ENCODE measurements at places on chromosomes 1 and 21.

DNA sequence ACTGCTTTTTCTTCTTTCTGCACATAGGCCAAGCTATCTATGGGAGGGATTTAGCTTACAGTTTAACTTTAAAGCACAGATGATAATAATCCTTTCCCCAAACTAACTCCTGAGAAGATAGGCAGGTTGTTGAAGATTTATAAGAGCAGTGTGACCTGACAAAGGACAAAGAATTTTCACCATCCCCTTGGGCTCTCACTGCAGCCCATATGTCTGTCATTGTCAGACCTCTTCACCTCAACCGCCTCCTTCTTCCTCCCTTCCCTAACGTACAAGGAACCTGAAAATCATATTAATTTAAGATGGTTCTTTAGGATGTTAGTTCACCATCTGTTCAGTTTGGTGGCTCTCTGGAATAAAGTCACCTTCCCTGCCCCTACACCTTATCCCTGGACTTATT lies 5.0 kb downstream of the RNU1-2 start:
- DNase-seq = no peak

DNA sequence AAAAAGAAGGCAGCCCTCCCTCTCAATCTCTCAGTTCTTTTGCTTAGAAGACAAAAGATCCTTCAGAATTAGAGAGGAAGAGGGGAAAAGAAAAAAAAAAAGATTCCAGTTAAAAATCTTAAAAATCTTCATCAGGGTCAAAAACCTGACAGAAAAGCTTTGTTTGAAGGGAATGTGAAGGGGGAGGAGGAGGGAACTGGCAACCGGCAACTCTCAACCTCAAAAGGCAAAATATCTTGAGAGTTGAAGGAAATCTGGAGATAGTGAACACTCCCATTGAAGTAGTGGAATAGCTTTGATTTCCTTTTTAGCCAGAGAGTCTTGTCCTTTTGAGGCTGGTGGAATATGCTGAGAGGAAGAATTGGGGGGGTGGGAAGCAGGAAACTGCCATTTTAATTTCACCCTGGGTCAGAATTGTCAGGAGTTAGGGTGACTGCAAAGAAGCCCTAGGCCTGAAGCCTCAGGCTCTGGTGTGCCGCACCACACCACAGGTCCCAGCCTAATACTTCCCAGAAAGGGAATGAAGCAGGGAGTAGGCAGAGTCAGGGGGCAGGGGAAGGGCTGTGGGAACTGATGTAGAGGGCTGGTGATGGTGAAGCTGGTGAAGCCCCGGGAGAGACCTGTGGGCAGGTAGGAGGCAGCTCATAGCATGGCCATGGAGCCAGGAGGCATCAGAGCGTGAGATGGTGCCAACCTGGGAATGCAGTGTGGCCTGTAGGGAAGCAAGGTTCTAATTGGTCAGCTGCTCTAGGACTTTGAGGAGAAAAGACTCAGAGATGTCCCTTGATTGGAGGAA lies 24.6 kb downstream of the KIRREL1 start:
- peak; percentile 37 for DNase-seq

GRCh38 chr1:8274352-8274751 lies 43.6 kb upstream of the SLC45A1 start:
- DNase-seq = no peak

DNA sequence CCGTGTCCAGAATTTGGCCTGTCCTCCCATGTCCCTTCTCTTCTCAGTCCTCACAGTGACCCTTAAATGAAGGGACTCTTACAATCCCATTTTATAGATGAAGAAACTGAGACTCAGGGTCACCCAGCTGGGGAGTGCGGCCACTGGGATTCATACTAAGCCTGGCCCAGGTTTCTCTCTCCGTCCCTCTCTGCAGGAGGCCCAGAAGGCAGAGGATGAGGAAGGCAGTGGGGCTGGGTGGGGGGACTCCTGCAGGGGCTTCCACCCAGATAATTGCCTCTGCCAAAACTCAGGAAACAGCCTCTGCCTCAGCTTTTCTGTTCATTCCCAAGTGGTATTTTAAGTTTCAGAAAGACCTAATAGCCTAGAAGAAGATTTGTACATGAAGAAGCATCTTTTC lies 299.8 kb downstream of the MATN1 start:
- DNase-seq = no peak

GRCh38 chr21:33121715-33122475 lies 52.0 kb downstream of the OLIG1 start:
- peak; percentile 9 for DNase-seq

- DNase-seq = no peak
These were observed 6.2 kb downstream of the C1orf210 start for GRCh38 chr1:43279161-43279560.

- no peak for DNase-seq
These were observed 1.2 kb upstream of the ZNF124 start for GRCh38 chr1:247172996-247173395.

DNA sequence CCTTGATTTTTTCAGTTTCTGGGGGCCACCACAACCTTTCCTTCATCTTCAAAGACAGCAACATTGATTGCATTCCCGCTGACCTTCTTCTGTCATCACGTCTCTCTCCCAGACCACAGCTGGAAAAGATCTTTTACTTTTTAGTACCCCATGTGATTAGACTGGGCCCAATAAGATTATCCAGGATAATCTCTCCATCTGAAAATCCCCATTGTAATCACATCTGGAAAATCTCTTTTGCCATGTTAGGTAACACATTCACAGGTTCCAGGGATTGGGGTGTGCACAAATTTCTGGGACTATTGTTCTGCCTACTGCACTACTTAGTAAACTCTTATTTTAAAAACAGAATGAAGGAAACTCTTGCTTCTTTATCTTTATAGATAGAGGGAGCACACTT lies 47.1 kb upstream of the INSL5 start:
- DNase-seq = no peak

DNA sequence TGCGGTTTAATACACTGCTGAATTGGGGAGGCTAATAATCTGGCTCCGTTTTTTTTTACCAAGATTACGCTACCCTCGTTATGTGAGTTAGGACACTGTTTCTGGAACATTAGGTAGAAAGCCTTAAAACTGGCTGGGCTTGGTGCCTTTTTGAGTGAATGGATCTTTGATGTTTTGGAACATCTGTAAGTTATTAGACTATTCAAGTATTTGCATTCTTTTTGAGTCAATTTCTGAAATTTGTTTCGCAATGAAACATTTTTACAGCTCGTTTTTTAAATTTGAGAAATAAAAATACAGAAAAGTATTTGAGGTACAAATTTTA lies 106.9 kb downstream of the LTN1 start:
- peak; percentile 94 for DNase-seq

GRCh38 chr21:32099812-32100416 lies 178.9 kb downstream of the MIS18A start:
- DNase-seq = no peak

Measured in AG10803 (cell line).